ENCODE measurements at places on chromosomes 16 and 17.

GRCh38 chr17:64554028-64554637, 47.4 kb downstream of the CEP95 start:
- no peak for DNase-seq

GRCh38 chr17:79950306-79950705, 85.4 kb downstream of the TBC1D16 start:
- no peak for DNase-seq

DNA sequence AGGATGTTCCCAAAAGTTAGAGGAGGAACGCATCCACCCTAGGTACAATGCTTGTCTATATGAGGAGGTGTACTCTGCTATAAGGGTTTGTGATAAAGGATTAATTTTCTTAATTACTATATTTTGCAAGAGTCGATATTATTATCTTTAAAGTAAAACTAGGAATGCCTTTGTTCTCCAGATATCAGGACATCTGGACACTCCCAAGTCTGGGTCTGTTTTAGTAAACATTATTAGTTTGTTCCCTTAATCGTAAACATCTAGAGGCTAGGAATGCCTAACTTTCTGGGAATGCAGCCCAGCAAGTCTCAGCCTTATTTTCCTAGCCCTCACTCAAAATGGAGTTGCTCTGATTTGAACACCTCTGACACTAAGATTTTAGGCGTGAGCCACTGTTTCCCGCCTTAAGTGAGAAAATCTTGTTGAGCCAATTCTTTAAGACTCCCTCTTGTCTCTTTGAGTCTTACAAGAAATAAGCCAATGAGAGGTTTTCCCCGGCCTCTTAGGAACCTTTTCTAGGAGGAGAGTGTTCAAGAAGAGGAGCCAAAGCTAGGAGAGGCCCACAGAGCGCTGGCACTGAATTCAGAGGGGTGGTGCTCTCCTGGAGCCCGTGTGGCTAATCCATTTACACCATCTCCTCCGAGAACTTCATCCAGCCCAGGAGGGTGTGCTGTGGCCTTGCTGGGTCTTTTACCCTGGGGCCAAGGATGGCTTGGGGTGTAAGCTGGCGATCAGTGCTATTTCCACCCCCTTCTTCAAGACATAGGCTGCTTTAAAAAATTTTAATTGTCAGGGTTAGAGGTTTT, 40.9 kb downstream of the SMARCE1 start:
- no peak for DNase-seq

- DNase-seq = no peak
Observed at GRCh38 chr17:48575066-48575582, 3.0 kb downstream of the HOXB4 start.

- DNase-seq = no peak
Observed at GRCh38 chr16:85090181-85090580, 22.1 kb downstream of the CIBAR2 start.

- no peak for DNase-seq
Observed at GRCh38 chr17:82061047-82061925, 4.3 kb downstream of the DUS1L start.

DNA sequence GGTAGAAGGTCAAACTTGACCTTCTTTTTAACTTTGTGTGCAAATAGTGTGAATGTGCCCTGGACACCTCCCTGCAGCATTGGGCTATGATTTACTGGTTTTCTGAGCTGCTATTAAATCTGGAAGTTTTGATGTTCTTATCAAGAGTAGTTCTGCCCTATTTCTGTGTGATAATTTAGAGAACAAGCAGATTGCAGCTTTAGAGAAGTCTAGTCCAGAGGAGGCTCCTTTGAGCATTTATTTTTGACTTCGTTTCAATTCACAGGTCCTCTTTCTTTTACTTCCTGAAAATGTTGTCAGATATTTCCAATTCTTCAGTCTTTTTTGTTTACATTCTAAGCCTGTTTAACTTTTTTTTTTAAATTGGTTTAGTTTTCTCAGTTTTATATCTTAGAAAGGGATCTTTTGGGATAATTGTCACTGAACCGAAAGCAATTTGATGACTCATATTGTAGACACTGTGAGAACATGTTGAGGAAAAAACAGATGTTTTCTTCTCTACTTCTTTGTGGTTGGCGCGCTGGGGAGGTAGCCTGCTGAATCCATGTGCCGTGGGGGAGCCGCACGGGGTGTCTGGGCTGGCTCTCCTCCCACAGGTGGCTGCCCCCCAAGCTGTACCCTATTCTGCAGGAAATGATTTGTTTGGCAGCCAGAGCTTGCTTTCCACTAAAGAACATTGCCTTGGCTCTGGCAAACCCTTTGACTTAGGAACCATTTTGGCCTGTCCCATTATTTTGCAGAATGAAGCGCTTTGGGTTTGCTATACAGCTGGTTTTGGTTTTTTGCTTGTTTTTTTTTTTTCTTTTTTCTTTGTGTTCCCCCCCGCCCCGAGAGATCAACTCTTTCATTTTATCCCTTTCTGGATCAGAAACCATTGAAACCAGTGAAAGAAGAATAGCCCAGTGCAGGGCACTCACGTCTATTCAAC, 53.4 kb downstream of the MFSD11 start:
- peak; percentile 30 for DNase-seq

DNA sequence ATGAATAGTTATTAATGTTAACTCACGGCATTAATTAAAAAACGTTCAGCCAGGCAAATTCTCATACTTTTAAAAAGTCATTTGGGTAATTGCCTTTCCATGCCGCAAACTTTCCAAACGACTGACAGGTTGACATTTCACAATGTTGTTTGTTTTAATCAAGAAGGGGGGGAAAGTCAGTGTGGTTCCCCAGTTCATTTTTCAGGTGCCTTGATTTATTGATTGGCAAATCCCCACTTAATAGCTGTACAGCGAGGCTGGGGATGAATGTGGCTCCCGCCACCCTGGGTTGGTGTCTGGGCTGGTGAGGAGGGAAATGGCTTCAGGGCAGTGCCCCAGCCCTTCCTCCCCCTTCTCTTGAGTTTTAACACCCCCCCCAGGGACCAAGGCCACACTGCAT, 318.0 kb downstream of the SOX9 start:
- DNase-seq = no peak

DNA sequence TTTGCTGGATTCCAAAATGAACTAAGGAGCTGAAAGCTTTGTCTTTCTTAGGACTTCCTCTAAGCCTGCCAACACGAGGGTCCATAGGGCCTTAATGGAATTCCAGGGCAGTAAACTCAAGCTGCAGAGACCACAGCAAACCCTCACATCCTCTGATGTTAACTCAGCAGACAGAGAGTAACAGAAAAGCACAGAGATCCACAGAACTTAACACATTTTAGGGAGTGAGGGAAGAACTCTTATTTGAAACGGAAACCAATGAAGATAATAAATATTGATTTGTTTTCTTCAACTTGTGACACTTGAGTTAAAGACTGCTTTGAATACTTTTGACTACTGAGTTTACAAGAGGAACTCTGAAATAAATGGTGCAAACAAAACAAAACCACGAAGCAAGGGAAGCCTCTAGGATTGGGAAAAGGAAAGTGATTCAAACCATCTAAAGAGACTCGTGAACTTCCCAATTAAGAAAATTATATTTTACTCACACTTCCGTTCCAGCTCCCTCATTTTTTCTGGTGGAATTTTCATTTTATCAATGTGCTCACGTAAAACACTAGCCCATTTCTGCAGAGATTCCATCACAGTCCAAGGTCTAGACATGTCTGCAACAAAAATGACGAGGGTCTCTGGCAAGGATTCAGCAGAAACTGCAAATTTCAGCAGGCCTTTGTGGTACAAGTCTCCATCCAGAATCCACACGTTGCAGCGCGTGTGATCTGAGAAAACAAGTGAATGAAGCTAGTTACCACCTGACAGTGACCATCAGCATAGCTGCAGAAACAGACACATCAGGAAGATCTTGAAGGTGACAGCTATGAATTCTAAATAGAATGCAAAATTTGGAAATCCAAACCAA, 9.2 kb downstream of the DYNC1LI2 start:
- no peak for DNase-seq

GRCh38 chr17:45229681-45230409, 8.2 kb downstream of the FMNL1 start:
- DNase-seq = no peak

GRCh38 chr16:64419832-64420231, 702.0 kb downstream of the CDH11 start:
- no peak for DNase-seq

DNA sequence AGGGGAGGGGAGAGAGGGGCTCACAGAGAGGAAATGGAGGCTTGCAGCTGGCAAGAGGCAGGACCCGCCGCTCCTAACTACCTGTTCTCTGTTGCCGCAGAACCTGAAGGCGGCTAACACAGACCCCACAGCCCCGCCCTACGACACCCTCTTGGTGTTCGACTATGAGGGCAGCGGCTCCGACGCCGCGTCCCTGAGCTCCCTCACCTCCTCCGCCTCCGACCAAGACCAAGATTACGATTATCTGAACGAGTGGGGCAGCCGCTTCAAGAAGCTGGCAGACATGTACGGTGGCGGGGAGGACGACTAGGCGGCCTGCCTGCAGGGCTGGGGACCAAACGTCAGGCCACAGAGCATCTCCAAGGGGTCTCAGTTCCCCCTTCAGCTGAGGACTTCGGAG, 39.0 kb upstream of the CDH1 start:
- no peak for DNase-seq

DNA sequence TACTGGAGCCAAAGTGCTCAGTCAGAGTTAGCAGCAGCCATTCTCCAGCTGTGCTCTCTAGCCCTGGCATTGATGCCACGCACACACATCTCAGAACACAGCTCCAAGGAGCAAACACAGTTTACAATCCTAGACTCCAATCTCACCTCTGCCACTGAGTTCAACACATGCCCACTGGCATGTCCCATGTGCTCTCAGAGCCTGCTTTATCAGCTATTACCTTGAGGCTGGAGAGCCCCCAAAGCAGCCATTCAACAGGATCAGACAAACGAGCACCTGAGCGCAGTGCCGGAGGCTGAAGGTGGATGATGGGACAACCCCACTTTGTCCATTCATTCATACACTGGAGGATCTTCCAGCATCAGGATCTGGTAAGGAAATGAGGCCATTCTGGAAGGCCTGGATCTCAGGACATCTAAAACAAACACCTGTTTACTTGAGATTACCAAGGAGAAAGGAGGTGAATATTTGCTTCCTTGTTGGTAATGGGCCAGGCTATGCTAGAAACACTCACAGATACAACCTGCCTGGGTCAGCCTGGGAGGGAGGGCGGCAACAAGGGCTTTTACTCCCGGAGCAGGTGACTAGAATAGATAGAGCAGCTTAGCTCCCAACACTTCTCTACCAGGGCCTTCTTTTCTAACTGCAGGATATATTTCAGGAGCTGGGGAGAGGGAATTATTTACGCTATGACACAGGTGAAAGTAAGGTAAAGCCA, 25.4 kb downstream of the RANBP10 start:
- no peak for DNase-seq

DNA sequence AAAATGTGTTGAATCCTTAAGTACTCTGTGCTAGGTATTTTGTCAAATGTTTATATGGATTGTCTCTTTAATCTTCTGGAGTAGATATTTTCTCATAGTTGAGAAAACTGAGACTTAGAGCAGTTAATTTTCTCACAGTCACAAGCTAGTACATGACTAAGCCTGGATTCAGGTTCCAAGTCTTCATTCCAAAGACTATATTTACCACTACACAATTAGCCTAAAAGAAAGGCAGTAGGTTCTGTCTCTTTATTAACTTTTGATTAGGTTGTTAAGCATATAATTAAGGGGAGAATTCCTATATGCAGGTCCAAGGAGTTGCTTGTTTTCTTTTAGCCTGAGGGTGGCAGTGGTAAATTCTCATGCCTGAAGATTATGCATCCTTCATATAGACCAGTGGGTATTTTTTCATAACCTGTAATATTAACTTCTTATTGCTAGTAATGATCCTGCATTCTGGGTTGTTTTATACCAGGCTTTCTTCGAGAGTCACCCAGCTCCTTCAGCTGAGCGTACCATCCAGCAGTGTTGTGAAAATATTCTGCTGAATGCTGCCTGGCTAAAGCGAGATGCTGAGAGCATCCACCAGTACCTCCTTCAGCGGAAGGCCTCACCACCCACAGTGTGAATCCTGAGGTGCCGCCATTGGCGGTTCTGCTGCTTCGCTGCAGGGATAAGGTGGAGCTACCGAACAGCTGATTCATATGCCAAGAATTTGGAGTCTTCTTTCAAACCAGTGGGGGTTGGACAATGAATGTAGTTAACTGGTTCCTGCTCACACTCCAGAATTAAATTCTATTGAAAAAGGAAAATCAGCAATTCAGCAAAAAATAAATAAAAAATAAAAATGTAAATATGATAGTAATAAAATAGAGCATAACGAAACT, 28.2 kb upstream of the KPNB1 start:
- DNase-seq = peak; percentile 92

DNA sequence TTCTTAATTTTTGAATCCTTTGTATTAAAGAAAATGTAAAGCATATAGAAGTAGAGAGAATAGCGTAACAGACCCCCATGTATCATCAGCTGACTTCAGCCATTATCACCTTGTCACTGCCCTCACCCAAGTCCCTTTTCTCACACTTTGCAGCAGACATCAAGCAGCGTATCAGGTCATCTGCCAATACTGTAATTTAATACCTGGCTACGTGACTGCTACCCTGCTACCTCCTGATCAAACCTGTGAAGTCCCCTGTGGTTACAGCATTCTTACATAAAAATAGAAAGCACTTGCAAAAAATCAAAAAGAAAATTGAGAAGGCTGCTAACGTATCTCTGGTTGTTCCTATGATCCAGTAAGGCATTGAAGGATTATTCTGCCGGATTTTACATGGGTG, 96.4 kb downstream of the PLCG2 start:
- no peak for DNase-seq

DNA sequence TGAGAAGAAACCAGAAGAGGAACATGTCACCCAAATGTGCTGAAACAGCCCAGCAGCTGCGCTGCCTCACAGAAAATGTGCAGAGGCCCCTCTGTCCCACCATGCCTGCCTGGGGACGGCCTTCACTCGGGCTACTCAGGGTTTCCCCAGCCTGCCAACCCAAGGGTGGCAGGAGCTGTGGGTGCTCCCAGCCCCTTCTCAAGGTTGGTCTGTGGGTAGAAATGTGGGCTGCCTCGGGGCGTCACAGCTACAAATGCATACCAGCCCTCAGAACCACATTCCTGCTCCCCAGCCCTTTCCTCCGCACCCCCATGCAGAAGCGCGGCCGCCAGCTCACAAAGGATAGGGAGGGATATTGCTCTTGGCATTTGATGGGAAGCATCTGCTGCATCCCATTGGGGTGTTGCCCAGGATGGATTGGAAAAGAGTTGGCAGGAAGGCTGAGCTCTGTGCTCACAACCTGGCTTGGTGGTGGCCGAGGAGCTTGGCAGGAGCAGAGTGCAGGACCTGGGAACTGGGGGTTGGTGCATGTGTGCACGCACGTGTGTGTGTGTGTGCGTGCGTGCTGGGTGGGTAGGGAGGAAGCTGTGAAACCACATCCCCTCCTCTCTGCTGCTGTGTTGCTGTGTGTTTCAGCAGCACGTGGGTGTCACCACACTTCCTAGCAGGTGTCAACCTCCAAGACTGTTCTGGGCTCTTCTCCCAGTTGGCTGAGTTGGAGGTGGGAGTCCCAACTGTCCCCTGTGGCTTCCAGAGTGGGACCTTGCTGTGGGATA, 304.4 kb downstream of the SEC14L1 start:
- DNase-seq = no peak

Data from RWPE1 (cell line).